ENCODE measurements at places on chromosomes 7 and 10.

DNA sequence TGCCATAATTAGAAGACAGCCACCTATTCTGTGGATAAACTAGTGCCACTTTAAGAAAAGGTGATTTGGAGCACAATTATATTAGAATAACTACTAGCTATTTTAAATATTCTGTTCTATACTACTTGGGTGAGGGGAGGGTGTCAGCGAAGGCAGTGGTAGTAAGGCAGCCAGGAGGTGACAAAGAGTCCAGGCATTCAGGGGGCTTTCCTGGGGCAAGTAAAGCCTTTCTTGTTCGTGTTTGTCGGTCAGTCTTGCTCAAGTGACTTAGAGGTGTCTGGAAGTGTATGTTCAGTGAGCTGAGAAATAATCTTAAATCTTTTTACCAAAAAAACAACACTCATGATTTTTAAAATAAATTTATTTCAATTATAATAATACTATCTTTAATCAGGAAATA lies 34.4 kb downstream of the ADD3 start:
- DNase-seq: no peak

DNA sequence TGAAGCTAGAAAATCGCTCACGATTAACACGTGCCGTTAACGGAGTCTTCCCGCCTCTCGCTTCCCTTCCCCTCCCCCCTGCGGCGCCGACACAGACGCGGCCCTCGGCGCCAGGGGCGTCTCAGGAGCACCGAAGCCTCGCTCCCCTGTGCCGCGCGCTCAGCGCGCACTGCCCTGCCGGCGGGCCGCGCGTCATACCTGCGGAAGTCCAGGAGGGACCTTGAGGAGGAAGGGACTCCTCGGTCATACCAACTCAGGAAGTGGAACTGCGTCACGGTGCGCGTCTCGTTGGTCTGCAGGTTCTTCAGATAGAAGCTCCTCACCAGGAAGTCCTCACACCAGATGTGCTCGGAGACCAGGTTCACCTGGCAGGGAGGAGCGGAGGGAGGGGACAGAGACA lies 239.6 kb downstream of the DNAJB6 start:
- DNase-seq: no peak

DNA sequence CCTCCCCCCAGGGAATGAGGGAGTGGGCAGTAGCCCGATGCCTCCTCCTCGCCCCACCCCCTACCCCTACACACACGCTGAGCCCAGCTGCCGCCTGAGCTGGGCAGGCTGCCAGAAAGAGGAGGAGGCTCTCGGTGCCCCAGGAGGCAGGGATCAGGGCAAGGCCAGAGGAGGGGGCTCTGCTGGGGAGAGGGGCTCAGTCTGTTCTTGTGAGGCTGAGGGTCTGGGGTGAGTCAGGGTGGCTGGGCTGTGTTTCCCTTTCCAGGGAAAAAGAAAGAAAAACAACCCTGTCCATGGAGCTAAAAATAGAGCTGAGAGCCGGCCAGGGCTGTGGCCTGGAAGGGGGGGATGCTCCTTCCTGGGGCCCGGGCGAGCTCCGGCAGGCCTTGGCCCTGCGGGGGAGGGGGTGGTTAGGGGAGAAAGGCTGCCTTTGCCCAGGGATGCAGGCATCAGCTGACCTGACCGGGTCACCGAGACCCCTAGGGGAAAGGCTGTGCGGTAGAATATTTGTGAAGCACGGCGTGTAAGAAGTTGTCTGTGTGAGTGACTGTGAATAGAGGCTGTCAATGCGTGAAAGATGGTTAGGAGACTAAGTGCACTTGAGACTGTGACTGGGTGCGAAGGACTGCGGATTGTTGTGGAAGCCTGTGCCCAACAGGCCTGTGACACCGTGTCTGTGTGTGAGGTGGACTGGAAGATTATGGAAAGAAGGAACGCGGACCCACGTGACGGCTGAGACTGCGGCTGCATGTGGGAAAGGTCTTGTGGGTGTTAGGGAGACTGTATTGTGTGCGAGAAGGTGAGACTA lies 1.2 kb upstream of the LZTS2 start:
- DNase-seq: peak; percentile 92

- DNase-seq: no peak
Measured at GRCh38 chr10:73894245-73894971, 16.5 kb upstream of the PLAU start.

- peak; percentile 64 for DNase-seq
Measured at GRCh38 chr7:39414224-39415035, 151.8 kb upstream of the YAE1 start.

GRCh38 chr7:33728873-33729551 lies 176.3 kb upstream of the BMPER start:
- no peak for DNase-seq
